T-cell (primary cell): ENCODE measurements at places on chromosomes 6 and 20.
A peak's percentile ranks its signal among the peaks of the same experiment; 100 is the strongest.

GRCh38 chr20:42130810-42131596, 512.8 kb upstream of the CHD6 start:
- DNase-seq: no peak

DNA sequence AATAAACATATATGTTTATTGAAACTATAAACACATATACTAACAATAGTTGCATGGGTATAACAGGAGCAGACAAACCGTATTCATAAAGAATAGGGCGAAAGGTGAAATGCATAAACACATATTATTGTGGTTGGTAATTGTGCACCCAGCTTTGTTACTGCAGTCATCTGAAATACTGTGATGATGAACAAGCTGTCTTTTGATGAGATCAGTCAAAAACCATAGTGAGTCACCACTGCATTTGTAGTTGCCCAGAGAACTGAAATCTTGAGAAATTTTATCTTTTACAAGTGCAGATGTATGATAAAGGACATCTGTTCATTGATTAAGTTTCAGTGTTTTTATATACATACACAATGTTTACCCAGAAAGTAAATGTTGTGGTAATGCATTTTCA, 133.7 kb downstream of the MYO6 start:
- DNase-seq: no peak

- no peak for DNase-seq
Measured at GRCh38 chr20:19256906-19257595, 44.6 kb downstream of the SLC24A3 start.

DNA sequence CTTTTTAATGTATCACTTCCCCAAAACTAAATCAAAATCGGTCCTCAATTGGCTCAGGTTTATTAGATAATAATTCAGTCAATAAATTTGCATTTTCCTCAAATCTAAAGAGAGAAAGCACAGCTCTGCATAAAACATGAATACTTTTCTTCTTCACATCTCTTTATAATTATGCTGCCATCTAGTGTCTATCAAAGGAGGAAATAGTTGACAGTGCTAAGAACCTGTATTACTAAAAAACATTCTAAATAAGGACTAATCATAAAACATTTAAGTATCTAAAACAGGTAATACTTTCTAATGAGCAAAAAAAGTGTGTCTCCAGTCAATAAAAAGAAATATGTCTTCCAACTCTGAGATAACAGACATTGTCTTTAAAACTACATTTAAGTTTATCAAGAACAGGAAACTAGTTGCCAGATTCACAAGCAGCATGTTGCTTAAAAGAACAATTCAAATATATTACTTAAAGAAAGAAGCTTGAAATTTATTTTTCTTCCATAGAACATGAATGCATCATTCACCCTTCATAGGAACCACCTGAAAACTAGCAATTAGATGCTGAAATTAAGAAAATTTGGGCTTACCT, 56.5 kb upstream of the DST start:
- DNase-seq: no peak

DNA sequence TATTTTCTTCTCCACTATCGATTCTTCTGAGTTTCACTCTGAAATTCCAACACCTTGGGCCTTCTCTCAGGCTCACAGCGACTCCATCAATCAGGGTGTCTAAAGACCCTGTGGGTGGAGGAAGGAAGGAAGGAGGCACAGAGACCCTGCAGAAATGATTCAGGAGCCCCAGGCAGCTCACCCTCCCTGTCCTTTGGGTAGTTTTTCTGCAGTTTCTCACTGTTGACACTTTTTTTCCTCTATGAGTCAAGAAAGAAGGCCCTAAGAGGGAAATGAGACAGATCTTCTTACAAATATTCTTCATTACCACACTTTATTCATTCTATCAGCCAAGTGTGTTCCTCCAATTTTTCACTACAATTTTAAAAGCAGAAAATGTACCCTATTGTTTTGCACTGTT, 34.2 kb upstream of the TBXT start:
- DNase-seq: no peak

GRCh38 chr20:14193885-14194284, 143.5 kb downstream of the FLRT3 start:
- DNase-seq: no peak

DNA sequence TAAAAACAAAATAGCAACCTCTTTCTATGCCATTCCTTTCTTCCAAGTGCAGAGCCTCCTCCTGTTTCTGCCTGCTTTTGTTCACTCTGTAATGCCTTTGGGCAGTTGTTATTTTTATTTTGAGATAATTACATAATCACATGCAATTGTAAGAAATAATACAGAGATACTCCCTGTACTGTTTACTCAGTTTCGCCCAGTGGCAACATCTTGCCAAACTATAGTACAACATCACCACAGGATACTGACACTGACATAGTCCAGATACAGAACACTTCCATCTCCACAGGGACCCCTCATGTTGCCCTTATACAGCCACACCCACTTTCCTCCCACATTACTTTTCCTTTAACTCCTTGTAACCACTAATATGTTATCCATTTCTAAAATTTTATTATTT, 59.7 kb downstream of the BANF2 start:
- DNase-seq: no peak

DNA sequence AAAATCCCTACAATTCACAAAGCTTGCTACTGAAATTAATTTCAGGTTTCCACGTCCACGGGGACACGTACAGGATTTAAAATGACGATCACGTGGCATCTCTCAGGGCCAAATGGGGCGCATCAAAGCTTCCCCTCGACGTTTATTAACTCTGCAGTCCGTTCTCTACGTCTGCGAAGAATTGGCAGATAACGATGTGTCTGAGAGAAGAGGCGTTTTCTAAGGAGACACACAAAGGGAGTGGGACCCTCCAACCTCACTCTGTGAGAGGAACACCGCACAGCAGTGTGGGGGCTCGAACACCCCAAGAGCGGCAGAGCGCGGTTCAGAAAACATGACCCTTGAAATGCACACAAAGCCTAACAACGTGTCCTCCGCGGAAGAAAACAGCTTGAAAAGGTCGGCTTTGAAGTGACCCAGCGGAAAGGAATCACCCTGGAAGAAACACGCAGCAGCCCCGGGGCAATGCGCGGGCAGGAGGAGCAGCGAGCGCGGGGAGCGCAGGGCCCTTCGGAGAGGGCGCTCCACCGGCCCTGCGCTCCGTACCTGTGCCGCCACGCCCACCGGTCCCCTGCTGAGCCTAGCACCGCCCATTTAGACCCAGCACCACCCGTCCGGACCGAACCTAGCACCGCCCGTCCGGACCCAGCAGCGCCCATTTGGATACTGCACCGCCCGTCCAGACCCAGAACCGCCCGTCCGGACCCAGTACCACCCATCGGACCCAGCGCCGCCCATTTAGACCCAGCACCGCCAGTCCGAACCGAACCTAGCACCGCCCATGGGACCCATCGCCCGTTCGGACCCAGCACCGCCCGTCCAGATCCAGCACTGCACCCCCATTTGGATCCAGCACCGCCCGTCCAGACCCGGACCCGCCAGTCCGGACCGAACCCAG, 1.1 kb upstream of the AFDN start:
- peak; percentile 37 for DNase-seq

DNA sequence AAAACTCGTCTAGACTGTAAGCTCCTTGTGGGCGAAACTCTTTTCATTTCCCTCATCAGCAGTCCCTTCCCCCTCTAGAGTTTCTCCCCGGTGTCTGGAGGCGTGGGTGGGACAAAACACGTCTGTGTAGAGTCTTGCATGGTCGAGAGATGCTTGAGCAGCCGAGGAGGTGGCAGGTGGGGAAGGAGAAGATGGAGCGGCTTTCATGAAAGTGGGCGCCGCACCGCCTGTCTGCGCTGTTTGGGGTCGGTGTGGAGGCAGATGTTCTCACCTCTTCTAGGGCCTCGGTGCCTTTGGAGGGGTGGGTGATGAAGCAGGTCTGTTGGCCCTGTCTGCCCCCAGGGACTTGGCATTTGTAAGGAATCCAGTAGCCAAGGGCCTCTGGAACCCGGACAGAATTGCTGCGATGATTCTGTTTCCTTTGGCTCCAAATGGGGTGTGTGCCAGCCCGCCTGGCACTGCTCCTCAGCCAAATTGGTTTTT, 1.2 kb downstream of the BRPF3 start:
- DNase-seq: no peak

- DNase-seq: peak; percentile 76
Measured at GRCh38 chr6:106519460-106520394, 109.6 kb downstream of the RTN4IP1 start.

GRCh38 chr6:151071295-151071694, 168.5 kb upstream of the AKAP12 start:
- DNase-seq: no peak

- DNase-seq: no peak
Measured at GRCh38 chr20:23200914-23201313, 114.8 kb upstream of the CD93 start.

- no peak for DNase-seq
Measured at GRCh38 chr6:1439349-1439748, 50.0 kb downstream of the FOXF2 start.

DNA sequence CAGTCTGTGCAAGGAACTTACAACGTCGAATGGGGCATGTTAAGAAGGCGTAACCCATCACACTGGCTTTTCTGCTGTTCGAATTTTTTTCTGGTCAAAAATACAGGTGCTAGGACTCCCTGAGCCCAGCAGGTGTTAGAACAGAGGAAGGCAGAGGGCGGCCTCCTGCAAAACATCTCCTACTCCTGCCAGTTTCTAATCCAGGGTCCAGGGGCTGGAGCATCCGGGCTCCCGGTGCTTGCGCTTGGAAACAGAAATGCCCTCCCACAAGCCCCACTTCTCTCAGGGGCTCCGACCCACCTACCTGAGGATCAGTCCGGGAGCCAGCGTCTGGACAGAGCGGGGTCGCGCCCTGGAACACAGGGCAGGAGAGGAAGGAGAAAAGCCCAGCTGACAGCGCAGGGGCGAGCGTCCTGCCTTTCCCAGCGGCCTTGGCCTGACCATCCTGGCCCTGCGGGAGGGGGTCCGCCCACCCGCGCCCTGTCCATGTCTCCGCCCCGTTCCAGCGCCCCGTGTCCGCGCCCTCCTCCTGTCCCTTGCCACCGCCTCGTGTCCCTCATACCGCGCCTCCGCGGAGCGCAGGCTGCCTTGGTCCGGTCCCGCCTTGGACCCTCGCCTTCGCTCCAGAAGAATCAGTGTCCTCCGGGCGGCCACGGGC, 14.8 kb upstream of the LPA start:
- no peak for DNase-seq

DNA sequence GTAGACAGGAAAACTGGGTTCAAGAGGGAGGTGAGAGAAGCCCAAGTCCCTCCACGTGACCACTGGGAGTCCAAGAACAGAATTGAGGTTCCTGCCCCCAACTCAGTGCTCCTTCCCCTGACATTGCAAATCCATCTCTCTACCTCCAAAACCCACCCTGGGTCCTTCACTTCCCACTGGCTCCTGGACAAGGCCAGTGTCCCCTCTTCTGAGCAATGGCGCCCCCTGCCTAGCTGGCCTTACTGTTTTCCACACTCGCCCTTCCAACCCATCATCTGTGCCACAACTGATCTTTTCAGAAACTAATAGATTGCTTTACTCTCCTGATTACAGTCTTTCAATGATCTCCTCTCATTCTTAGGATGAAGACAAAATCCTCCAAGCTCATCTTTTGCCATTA, 200.3 kb downstream of the ANKRD60 start:
- DNase-seq: no peak

DNA sequence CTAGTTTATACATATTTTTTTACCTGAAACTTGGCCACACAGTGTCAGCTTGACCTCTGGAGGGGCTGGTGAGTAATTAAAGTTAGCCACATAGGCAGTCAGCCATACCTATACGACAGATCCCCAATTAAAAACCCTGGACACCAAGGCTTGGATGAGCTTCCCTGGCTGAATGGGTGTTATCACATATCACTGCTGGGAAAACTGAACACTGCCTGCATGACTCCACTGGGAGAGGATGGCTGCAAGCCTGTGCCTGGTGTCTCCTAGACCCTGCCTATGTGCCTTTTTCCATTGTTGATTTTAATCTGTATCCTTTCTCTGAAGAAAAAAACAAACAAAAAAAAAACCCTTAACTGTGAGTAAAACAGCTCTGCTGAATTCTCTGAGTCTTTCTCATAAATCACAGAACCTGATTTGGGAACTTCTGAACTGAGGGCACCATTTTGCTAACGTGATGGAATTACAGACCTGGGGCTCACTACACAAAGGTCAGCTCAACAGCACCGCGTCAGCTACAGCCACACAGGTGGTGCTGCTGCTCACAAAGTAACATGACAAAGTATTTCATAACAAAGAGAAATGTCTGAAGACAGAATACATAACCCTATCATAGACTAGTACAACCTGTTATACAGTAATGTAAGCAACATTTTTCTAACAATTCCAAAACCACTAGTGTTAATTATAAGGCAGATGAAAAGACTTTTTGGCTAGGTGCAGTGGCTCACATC, 97.0 kb downstream of the SLC23A2 start:
- no peak for DNase-seq

- DNase-seq: no peak
Measured at GRCh38 chr6:130720076-130720715, 107.0 kb upstream of the SMLR1 start.

DNA sequence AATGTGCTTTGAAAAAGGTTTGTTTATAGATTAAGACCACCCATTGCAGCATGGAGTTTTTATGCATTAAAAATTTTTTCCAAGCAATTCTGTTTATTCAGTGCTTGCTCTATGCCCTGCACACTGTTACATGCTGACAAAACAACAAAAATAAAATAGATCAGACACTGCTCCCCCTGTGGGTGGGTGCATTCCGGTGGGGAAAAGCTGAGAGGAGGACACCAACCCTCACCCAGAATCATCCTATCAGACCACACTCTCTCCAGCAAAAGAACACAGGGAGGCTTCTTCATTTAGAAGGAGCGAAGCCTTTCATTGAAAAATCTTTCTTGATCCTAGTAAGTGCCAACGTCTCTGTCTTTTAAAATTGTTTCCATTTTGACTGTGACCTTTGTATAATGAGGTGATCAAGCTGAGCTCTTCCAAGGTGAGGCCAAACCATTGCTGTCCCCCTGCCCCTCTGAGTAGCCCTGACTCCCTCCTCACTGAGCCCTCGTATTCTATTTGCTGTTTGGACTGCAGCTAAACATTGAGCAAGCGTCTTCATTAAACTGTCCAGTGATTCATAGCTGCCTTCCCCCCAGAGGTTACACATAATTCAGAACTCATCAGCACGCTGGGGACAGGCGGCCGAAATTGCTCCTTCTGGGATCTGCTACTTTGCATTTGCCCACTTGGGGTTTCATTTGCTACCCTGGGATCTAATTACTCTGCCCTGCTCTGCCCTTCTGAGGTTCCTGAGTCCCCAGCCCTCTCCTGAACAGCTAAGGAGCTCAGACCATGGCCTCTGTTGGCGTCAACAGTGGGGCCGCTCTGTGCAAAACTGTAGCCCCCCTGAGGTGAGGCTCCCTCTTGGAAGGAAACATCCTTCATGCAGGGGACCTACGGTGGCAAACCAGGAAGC, 102.4 kb downstream of the F13A1 start:
- DNase-seq: no peak

GRCh38 chr6:28336284-28337120, 554 bp upstream of the ZSCAN31 start:
- DNase-seq: peak; percentile 4

DNA sequence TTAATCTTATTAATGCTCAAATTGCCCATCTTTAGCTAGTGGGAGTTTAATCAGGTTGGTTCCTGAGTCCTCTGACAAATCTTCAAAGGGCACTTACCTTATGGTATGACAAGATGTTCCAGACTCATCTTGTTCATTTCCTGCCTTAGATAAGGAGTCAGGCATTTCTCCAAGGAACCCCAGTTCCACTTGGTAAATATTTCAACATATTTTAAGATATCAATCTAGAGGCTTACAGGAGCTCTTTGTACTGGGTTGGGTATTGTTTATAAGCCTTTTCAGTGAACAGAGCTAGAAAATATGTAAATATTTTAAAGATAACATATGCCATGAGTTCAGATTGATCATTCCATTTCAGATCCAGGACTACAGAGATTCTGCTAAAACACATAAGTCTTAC, 159.8 kb downstream of the RCAN2 start:
- DNase-seq: no peak
